ENCODE measurements at places on chromosomes 2 and 18.

DNA sequence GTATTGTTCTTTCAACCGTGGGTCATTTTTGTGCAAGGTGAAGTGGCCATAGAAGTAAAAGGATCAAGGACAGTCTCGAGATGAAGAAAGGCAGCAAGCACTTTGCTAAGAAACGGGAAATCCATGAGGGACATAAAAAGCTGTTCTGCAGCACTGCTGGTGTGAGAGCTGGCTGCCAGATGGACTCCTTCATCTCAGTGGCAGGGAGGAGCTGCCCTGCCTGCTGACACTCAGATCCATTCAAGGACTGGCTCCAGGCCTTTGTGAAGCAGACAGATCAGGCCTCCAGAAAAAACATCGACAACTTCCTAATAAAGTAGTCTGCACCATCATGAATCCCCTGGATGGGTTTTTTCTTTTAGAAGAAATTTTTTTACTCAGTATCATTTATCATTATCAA is 29.5 kb downstream of the RMC1 start:
- no peak for DNase-seq

DNA sequence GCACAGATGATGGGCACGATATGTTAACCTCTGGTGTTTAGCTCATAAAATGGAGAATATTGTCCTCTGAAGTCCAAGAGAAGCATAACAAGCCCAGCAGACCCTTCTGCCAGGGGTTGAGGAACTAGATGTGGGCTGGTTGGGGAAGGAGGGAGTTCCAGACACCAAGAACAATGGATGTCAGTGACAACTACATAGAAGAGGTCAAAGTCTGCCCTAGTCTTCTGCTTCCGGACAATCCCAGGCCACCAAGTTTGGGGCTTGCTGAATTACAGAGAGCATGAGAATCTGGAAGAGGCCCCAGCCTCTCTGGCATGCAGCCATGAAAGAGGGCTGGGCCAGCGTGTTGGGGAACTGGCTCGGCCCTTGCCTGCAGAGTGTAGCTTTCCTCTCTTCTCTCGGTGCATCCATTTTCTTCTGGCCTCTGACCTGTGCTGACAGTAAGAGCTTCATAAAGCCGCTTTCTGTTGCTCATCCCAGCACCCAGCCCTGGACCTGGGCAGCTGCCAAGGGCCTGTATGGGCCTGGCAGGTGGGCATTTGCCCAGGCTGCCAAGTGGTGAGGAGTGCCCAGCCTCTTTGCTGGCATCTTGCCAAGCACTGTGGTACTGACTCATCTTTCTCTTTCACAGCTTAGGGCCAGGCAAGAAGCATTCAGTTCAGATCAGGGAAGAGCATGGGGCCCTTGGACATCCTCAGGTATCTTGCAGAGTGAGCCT is 14.6 kb upstream of the LAPTM4A start:
- peak; percentile 83 for DNase-seq

- no peak for DNase-seq
Measured at GRCh38 chr2:217790681-217791392, 212.0 kb downstream of the TNS1 start.

- peak; percentile 40 for DNase-seq
Measured at GRCh38 chr2:102615620-102616436, 3.5 kb upstream of the SLC9A2 start.

DNA sequence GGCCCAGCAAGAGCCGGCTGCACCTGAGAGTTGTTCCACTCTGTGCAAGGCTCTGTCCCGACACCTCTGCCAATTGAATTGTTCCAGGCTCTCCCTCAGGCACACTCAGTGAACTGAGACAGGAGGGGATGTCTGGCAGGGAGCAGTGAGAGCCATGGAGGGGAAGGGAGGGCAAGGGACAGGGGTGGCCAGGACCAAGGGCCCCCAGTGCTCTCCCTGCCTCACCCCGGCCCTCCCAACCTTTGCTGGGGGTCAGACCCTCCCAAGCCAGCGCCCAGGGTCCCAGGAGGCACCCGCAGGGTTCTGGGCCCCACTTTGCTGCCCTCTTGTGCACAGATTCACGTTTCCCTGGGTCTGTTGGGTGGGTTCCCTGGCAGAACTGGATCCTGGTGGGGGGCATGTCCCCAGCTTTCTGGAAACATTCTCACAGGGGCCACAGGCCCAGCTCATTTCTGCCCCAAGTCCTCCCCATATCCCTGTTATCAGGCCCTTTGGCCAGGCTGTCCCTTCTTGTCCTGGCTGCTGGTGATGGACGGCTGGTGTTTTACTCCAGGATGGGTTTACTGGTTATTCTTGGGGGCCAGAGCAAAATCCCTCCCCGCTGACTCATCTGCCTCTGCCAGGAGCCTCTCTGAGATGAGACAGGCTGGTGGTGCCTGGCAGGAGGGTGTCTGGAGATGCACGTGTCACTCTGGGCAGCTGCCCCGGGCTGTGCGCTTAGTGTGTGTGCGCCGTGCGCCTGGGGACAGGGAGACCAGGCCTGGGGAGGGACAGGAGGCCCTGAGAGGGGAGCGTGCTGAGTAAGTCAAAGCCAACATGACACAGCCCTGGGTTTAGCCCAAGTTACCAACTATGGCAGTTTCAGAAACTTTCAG is 136.5 kb upstream of the CTDP1 start:
- DNase-seq: no peak

DNA sequence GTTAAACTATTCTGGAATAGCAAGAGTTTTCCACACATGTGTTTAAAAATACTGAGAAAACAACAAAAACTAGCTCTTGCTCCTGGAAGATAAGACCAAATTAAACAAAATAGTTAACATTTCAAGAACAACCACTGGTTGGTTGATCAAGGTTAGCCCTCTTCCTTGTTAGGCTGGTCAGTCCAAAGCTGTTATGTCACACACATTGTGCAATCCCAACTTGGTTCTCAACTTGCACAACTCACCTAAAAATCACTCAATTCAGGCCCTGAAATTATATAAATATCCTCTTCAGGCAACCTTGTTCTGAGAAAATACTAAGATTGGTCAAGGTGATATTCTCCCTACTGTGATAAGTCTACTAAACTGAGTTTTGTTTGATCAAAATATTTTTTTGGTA is 169.7 kb upstream of the LRP1B start:
- no peak for DNase-seq

GRCh38 chr2:170139276-170139967 is 38.5 kb upstream of the MYO3B start:
- DNase-seq: no peak

- DNase-seq: peak; percentile 82
Measured at GRCh38 chr2:237072067-237072931, 13.4 kb upstream of the COPS8 start.

GRCh38 chr2:181877181-181877664 is 14.3 kb upstream of the ITPRID2 start:
- DNase-seq: no peak

GRCh38 chr2:212766921-212767320 is 228.3 kb upstream of the ERBB4 start:
- DNase-seq: no peak

DNA sequence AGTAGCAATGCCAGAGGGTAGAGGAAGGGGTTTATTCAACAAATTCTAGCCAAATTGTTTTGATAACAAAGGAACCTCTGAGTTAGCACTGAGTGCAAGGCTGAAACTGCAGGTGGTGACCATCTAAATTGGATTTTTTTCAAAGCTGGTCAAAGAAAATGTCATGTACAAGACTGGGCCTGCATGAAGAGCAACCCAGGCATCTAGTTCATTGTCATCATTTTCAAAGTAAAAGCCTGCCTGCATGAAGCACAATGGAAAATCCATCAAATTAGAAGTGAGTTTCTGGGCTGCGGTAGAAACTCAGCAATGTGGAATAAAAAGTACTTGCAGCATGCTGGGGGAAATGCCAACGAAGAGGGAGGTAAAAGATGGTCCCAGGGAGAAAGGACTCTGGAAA is 80.8 kb upstream of the PPP1CB start:
- no peak for DNase-seq

GRCh38 chr2:74845217-74845751 is 11.4 kb downstream of the HK2 start:
- DNase-seq: peak; percentile 91

- DNase-seq: no peak
Measured at GRCh38 chr2:195419033-195419432, 238.0 kb upstream of the SLC39A10 start.

DNA sequence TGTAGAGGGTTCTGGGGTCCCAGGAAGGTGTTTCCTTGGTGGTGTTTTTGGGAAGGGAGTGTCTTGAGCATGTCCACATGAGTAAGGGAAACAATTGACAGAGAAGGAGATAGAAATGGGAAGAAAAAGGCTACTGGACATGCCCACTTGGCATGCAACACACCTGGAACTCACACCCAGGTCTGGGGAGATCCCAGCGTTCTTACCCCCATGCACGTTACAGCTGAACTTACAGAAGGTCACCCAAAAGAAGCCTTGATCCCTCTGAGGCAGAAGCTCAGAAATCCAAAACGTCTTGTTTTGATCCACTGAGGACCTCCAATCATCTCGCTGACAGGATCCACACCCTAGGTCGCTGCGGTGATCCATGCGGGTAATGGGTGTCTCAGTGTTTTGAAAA is 142.0 kb downstream of the ZNF516 start:
- DNase-seq: no peak

GRCh38 chr18:69978732-69979715 is 31.4 kb upstream of the CD226 start:
- DNase-seq: no peak

DNA sequence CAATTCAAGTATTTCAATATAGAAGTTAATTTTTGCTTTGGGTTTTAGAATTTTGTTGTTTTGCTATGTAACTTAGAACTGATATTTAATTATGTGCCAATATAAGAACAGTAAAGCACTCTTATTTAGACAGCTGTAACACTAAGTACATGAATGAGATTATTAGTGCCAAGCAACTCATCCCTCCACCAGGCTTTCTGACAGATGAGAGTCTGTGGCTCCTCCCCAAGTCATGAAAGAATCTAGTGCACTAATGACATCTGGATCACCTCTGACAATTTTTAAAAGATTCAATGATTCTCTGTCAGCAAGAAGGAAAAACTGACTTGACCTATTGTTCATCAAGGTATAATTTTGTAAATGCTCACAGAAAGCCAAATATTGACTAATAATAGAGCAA is 67.8 kb downstream of the TMEFF2 start:
- DNase-seq: no peak

DNA sequence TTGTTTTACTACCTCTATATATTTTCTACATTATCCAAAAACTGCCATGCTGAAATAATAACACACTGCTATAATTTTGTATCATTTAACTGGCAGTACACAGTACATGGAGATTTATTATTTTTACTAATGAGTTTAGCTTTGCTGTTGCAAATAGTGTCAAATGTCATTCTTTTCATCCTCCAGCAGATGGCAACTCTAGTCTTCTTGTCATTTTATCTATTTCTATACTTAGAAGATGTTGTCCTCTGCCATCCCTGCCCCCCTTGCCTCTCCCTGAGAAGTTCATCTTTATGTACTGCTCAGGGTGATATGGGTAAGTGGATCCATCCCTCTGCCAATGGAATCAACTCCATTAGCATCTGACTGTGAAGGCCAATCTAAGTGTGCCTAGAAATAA is 21.7 kb upstream of the LRRTM1 start:
- DNase-seq: no peak

DNA sequence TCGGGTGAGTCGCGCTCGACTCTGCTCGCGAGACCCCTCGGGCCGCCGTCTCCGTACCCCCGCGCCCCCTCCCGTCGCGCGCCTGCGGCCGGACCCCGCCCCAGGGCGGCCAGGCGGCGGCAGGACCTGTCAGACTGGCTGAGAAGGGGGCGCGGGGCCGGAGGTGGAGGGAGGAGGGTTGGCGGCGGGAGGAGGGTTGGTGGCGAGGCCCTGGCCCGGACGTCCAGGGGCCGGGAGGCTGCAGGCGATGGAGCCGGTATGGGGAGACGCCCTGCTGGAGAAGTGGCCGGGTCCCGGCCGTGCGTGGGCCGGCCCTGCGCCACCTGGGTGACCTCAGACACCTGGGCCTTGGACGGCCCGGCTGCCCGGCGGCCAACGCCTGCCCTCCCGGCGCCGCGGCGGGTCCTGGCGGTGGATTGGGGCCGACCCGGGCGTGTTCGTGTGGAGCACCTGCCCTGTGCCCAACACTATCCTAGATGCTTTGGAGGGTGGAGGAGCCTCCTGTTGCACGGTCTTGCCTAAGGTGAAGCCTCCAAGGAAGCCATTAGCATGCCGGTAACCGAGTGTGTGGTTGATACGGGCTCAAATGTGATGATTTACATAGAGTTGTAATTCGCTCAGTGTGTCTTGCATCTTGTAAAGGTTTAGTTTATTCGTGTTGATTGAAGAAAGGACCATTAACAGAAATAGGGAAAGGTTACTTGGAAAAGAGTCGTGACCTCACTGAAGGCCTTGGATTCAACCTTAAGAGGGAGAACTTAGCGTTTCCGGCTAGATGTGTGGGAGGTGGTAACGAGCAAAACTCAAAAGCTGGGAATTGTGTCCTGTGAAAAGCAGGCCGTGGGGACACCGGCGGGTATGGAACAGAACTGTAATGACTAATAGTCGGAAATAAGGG is 550 bp downstream of the MYL12B start:
- DNase-seq: no peak

DNA sequence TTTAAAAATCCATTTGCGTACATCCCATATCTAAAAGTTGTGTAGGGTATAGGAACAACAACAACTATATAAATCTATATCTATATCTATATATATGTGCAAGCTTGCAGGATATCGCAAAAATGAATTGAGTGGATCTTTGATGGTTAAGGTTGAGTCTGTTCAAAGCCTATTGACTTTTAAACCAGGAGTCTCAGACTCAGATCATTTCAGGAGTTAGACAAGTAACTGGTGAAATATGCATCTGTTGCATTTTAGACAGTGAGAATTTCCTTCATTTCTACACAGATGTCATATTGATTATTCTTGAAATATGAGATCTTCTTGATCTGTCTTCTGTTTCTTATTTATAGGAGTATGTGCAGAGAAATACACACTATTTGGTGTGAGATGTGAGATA is 66.5 kb downstream of the PARD3B start:
- DNase-seq: no peak

DNA sequence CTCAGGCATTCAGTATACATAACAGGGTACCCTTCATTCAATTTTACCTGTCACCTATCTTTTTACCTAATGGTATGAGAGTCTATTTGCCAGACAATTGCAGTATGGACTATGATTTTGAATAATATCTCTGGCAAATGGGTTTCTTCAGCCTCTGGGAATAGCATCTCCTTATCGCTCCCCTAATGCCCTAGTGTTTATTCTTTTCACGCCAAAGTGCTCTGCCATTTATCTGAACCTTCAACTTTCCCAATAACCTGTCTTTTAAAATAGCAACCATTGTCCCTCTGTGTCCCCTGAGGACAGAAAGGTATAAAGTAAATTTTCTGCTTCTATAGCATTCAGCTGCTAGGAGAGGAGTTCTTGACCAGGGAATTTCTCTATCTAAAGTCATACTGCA is 45.0 kb upstream of the FSHR start:
- no peak for DNase-seq
